KG1 (cell line): ENCODE measurements at places on chromosomes 5 and 9.

DNA sequence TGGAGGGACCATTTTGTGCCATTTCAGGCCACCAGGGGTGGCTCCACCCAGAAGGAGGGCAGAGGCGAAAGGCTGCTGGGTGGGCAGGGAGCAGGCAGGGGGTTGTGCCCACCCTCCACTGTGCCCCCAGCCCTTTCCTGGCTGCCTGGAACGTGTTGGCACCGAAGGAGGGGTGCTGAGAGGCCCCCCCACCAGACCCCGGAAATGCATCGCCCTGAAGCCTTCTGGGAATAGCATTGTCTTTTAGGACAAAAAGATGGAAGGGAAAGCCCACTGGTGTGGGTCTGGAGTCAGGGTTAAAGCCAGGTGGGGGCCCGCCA, 5.1 kb downstream of the NOXA1 start:
- DNase-seq = no peak

GRCh38 chr9:113131689-113132151, 19.1 kb upstream of the SLC31A2 start:
- DNase-seq = no peak

GRCh38 chr9:92183449-92183848, 68.2 kb upstream of the SPTLC1 start:
- DNase-seq = no peak

DNA sequence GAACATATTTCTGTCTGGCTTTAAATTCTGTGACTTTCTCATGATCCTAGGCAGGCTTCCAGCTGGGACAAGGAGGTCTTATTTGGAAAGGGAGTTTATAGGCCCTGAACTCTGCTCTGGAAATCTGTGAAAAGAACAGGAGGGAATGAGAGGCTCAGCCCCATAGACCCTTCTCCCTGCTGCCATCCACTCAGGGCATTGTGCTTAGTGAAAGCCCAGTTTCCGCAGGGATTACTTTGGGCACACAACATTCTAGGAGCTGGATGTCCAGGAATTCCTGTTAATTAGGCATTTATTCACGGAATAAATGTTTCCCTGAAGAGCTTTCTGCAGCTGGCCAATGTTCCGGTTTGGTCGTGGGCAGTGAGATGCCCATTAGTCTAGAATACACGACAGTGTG, 32.7 kb upstream of the COL15A1 start:
- no peak for DNase-seq

GRCh38 chr5:171387345-171387969, at the start of gene NPM1:
TSS of gene NPM1 (plus strand) at chr5:171387849. CDS start at chr5:171387949, 100 bp downstream.
- DNase-seq = peak; percentile 98

DNA sequence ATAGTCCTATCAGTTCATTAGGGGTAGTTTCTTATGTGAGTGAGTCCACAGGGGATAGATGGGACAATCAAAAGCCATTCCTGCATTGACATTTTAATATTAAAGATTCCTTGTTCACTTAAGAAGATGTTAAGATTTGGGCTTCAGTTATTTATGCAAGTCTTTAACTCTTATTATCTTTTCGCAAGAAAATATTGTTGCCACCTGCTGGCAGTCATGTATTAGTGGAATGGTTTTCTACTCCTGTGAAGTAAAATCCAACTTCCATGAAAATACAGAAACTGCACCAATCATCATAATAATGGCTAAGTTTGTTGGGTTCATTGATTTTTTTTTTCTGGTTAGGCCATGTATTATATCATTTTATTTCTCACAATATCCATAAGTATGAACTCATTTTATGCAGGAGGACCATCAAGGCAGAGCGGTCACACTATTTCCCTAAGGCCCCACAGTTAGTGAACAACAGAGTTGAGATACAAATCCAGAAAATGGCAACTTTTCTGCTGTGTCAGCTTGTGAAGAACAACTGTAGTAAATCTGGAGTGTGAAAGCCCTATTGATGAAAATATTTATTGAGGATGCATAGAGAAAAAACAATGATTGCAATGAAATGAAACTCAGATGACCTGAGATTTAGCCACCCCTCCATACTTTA, 88.5 kb upstream of the TXNDC8 start:
- no peak for DNase-seq

DNA sequence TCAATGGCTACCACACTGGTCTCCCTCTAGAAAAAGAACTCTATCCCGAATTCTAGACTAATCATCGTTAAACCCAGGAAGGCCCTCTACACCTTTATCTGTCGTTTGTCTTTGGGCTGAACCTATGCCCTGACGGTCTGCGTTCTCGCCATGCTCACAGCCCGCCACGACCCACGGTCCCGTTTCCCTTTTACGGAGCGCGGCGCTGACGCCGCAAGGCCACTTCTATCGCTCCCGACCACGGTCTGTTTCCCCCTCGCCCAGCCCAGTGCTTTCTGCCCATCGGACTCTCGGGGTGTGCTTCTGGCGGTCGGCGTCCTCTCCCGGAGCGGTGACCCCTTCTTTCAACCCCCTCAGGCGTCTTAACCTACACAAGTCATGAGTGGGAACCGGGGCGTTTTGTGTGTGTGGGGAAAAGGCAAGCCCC, 974 bp downstream of the C9orf40 start:
- DNase-seq = peak; percentile 15

DNA sequence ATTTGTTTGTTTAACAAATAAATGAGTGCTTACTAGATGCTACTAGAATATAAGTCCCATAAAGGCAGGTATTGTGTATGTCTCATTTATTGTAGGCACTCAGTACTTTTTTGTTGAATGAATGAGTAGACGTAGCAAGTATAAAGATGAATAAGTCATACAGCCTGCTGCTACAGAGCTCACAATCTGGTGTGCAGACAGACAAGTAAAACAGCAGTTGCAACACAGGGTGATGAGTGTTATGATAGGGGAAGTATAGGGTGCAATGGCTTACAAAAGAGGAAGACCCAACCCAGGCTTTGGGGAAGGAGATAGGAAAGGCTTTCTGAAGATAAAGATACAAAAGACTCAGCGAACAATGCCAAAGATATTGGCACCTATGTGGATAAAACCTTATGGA, 47.7 kb downstream of the SH3RF2 start:
- no peak for DNase-seq

- no peak for DNase-seq
Observed at GRCh38 chr9:112278152-112278551, 55.3 kb downstream of the PTBP3 start.

GRCh38 chr9:119924736-119925135, 555.5 kb upstream of the BRINP1 start:
- DNase-seq = no peak

- DNase-seq = no peak
Observed at GRCh38 chr5:90983148-90983547, 400.0 kb downstream of the ARRDC3 start.

GRCh38 chr5:140242099-140242498, 60.8 kb downstream of the PFDN1 start:
- no peak for DNase-seq

DNA sequence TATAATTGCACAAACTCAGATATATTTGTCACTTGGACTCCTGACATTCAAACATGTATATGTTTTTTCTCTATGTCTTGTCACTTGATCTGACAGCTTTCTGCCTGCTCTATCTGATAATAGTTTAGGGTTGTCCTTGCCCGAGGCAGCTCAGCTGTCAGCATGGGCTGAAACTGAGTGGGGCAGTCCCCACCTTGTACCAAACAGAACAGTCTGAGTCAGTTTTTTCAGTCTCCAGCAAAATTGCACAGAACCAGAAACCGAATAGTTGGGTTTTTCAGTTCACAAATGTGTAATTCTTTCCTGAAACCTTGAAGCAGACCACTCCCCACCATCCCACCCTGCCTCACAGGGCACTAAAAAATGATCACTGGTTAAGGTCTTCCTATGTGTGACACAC, 9.5 kb upstream of the HAND1 start:
- DNase-seq = no peak

DNA sequence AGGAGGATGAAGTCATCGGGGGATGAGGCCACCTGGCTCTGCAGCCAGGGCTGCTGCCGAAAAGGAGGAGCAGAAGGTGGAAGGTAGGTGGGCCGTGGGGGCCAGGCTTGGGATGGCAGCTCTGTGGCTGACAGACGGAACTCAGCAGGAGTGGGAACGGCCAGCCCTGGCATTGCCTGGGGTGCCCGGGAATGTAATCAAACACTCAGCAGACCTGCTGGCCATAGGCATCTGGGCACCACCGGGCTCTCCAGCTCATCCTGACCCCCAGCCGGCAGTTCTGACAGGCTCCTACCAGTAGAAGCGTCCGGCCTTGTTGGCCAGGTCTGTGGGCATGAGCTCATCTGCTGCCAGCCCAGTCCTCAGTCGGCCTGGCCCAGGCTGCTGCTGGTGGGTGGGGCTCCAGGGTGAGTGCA, 4.3 kb upstream of the FAT2 start:
- no peak for DNase-seq

DNA sequence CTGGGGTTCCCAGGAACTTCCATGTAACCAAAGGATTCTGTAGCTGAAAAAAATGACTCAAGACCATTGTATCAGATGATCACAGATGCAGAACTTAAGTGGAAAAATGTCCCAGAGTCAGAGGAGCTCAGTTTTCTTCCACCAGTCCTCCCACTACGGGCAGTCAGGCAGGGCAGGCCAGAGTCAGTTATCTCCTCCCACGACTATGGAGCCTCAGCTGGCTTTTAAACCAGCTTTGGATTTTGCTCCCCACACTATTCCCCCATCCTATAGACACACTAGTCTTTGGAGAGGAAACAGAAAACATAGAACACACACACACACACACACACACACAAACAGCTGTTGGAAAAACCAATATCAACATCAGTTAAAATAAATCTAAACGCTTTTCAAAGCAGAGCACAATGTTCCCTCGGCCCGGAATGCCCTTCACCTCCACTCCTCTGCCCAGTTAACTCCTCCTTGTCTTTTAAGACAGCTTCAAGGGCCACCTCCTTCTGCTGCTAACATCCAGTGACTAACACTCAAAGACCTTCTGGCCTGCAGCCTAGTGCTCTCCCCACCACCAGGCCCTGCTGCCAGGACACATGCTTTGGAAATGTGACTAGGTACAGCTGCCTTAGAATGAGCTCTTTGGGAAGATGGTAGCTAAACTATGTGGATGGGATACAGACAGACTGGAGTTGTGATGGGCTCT, 56.8 kb downstream of the NIPAL4 start:
- no peak for DNase-seq

DNA sequence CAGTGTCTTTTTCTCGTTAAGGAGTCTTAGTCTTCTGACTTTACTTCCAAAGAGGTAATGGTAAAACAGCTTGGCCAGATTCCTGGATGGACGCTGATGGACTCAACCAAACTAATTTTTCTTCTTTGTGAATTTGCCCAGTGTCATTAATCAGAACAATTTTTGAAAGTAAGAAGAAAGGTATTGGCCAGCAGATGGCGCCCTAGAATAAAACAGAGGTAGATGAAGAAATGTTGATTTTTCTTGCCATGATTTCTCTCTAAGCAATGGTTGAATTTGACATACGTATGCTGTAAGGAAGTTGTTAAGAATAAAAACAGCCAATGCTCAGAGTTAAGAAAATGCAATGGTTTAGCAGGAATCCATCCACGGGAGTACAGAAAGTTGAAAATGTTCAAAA, 500.0 kb downstream of the DIRAS2 start:
- peak; percentile 47 for DNase-seq

DNA sequence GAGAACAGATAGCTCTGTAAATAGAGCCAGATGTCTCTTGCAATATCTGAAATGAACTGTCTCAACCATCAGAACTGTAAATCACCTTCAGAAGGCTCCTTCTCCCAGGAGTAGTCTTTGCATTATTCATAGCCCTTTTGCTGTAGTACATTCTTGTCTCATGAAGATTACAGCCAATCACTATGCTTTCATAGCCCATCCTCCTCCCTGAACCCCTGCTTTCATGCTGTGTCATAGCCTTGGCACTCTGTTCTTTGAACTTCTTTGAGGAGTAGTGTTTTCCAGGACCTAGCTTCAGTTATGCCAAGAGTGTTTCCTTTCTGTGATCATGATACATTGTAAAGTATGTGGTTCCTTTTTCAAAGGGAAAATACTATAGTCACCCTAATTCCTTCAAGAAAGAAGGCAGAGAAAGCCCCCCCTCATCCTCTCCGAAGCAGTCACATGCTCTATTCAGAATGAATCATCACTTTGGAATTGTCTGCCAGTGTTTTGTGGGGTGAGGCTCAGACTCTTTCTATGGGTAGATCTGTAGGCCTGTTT, 61.1 kb downstream of the GRIA1 start:
- DNase-seq = no peak

DNA sequence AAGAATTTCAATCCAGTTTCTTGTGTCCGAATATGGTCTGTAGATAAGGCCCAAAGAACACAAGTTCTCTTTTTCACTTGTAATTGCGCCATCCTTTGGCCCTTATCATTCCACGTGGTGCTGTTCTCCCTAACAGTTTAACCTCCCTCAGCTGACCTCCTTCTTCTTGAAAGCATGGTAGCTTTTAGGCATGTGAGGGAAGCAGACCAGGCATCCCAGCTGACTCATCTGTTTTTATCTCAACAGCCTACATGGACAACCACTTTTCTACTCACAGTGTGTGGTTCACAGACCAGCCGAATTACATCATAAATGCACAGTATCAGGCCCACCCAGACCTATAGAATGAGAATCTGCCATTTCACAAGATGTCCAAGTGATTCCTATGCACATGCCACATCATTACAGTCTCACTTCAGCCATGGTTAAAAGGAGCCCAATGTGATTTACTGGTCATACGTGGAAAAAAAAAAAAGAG, 26.9 kb upstream of the PLIN2 start:
- no peak for DNase-seq

DNA sequence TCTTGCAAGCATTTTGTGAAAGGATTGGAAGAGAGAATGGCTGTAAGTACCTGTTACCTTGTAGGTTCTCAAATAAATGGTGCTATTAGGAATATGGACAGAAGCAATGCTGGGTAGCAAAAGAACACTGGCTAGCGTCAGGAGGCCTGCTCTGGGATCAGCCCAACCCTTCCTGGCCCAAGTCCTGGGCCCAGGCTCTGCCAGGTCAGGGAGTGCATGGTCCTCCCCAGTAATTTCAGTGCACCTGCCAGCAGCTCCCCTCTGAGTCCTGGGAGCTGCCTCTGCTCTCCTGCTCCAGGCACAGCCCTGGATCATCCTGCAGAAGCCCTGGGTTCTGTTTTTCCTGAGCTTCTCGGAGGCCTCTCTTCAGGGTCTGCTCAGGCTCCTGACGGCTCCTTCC, 89.5 kb upstream of the ARAP3 start:
- no peak for DNase-seq

- DNase-seq = no peak
Observed at GRCh38 chr5:96236051-96236450, 197.0 kb downstream of the PCSK1 start.

GRCh38 chr5:52449516-52449915, 338.2 kb upstream of the ITGA1 start:
- DNase-seq = no peak

GRCh38 chr9:72128526-72128925, 20.7 kb upstream of the GDA start:
- no peak for DNase-seq

GRCh38 chr9:7973123-7973522, 173.5 kb upstream of the DMAC1 start:
- DNase-seq = no peak

GRCh38 chr9:12972608-12973589, 198.1 kb downstream of the LURAP1L start:
- DNase-seq = no peak

GRCh38 chr5:67013719-67014118, 182.9 kb downstream of the CD180 start:
- DNase-seq = no peak
